Activated T-cell treated with anti-CD3 and anti-CD28 coated beads, Interleukin-2, amount 50 U/mL, for 72 hours (primary cell): ENCODE measurements at places on chromosomes 1 and 21. TPM values are rescaled to one million over a fixed set of nuclear protein-coding genes. Genes with fewer than 3 reads are reported as not detected.

Gene C4BPA
- total RNA-seq, result not detected

Gene GBP5
- total RNA-seq, result 135 TPM

DNA sequence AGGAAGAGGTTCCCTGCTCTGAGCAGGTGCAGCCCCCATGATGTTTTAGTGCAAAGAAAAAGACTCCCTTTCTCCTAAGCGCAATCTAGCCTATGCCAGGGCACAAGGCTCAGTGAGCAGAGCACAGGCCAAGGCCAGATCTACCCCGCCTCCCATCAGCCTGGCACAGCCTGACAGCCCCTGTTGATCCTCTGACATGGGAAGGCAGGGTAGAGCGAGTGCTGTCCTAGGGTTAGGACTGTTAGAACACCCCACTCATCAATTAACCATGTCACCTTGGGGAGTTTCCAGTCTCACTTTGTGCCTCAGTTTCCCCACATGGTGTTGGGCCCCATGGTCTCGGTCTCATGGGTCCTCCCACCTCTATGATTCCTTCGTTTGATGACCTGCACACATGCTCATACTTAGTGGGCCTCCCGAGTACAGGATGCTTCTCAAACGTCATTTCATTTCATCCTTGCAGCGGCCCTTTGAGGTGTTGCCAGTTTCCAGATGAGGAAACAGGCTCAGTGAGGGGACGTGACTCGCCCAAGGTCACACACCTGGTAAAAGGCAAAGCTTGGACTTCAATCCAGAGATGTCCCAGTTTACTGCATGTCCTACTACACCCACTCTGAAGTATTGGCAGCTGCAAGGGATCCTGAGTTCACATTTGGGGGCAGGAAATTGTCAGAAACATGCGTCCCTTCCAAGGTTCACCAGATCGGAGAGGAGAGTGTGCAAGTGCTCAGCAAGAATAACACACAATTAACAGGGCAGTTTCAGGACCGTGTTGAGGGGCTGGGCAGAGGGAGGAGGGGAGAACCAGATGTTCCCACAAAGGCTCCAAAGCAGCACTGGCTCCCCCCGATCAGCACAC lies 213.3 kb downstream of the TRABD2B start:
- DNase-seq, result no peak

DNA sequence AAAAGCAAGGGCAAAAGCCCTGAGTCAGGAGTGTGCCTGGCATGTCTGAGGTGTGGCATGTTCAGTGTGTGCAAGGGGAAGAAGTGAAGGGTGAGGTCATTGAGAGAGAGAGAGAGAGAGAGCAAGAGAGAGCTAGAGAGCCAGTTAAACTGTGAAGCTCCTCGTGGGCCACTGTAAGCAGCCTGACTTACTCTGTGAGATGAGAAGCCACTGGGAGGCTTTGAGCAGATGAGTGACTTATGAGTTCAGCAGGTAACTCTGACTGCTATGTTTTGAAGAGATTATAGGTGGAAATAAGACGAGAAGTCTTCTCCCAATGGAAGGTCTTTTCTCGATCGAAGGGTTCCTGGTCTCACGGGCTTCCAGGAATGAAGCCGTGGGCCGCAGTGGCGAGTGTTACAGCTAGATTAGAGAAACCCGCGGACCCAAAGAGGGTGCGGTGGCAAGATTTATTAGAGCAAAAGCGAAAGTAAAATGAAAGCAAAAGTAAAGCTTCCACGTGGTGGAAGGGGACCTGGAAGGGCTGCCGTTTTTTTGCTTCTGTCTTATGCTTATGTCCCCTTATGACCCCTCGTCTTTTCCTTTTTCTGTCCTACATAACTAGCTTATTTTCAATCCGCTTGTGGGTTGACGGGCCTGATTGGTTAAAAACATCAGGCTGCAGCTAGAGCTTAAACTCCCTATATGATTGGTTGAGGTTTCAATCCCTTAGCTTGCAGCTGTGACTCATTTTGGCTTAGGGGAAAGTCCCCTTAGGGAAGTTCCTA lies 323.1 kb upstream of the FAM78B start:
- DNase-seq, result peak; percentile 58

GRCh38 chr1:2854151-2854550 lies 52.7 kb upstream of the TTC34 start:
- no peak for DNase-seq

DNA sequence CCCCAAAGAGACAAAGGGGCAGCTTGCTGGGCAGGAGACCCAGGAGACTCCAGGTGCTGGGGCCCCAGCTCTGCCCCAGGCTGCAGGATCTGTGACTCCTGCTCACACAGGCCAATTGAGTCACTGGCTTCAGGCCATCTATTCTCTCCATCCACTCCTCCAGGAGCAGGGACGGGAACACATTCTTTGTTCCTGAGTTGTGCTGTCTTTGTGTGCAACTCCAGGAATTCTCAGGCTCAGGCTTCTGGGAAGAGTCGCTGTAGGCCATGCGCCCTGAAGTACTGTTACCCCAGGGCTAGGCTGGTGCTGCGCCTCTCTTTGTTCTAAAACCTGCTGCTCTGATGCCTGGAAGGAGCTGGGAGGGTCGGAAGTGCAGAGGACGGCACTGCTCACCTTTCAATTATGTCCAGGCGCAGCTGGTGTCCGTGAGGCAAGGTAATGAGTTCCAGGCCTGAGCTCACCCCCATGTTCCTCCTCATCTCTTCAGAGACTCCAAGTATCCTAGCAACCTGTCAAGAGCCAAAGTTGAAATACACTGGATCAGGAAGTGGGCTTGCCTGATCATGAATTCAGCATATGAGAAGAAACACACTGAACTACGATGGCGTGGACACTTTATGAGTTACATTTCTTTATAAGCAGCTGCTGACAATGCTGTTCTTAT lies 105.9 kb downstream of the BCAR3 start:
- DNase-seq, result no peak
